WTC11 (cell line): ENCODE measurements at places on chromosomes 7 and 10. TPM values are rescaled to one million over a fixed set of nuclear protein-coding genes. Genes with fewer than 3 reads are reported as not detected.

DNA sequence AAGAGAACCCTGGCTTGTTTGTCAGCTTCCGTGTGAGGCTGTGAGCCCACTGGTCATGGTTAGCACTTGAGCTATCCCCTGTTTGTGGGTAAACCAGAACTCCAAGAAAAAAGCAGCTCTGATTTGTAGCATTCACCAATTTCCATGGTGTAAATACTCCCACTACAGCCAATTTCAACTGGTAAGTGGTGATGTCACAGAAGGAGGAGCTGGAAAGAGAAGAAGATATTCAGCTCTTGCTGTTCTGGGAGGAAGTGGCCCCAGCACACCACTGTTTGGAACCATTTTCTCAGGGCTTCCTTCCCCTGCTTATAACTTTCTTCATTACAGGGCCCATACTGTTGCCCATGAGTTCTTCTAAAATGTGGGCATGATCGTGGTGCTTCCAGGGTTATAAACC is 500.1 kb upstream of the ZMIZ1 start:
- no peaks in the 10 kb centered on the region for H3K27me3 ChIP-seq
- no peak overlapping the region for H3K4me3 ChIP-seq
- DNase-seq: no peak
- no peaks in the 10 kb centered on the region for H3K36me3 ChIP-seq

The ADAMTS14 gene
- 2.1 to 2.4 TPM (median 2.1 TPM) in 3 replicates for total RNA-seq

The MEST gene
- 130 to 188 TPM (median 143 TPM) in 3 replicates for total RNA-seq

DNA sequence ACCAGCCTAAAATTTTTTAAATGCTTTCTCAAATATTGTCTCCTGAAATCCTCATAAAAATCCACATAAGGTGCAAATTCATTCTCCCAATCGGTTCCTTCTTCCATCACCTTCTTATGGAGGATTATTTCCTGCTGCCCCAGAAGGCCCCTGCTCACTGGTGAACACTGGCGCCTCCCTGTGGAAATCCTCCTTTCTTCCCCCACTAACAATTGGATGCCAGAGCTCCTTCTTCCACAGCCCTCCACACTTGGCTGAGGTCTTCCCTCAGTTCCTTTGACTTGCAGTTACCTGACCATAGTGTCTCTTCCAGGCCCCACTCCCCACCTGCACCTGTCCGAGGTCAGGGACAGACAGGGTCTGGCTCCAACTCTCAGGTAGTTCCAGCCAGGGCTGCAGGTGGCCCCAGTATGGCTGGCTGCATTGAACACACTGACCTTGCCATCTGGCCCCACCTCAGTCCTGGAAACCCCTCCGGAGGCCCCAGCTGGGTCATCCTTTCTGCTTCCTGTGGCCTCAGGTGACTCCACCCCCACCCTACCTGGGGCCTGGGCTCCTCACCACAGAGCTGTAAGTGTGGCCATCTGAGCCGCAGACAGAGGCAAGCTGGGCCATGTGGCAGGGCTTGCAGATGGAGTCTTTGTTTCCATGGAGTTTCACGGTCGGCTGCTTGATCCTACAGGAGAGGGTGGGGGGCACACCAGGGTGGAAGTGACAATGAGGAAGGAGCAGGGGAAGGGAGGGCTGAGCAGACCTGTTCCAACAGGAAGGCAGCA is 18.4 kb downstream of the SPOCK2 start:
- H3K27ac ChIP-seq: no peak overlapping the region
- peaks cover 5% of the 10 kb centered on the region for H3K4me1 ChIP-seq
- H3K36me3 ChIP-seq: no peaks in the 10 kb centered on the region
- no peaks in the 10 kb centered on the region for H3K27me3 ChIP-seq
- peak; percentile 60 for DNase-seq

DNA sequence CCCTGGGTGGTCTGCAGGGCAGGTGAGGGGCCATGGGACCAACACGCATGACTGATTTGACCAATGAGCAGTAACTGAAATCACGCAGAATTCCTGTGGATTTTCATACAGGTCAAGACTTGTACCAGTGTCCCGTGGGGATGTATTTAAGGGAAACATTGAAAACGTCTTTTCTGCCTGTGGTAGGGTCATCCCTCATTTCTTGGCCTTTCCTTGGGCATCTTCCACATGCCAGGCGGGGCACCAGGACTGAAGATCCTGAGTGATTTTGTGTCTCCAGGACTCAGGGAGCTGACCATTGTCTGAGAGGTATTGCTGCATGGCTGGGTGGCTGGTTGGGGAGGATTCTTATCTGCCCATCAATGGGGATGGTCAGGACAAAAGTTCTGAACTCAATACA is 289.0 kb downstream of the GLRX3 start:
- no peak overlapping the region for H3K27ac ChIP-seq
- no peak for DNase-seq
- peaks cover 87% of the 10 kb centered on the region for H3K36me3 ChIP-seq
- peaks cover 15% of the 10 kb centered on the region for H3K27me3 ChIP-seq
- no peaks in the 10 kb centered on the region for H3K4me1 ChIP-seq

The ZNF746 gene
- 16.0 to 17.1 TPM (median 16.8 TPM) in 3 replicates for total RNA-seq

The MMD2 gene
- 0.09 TPM in 1 of 3 replicates, not detected in the others for total RNA-seq

DNA sequence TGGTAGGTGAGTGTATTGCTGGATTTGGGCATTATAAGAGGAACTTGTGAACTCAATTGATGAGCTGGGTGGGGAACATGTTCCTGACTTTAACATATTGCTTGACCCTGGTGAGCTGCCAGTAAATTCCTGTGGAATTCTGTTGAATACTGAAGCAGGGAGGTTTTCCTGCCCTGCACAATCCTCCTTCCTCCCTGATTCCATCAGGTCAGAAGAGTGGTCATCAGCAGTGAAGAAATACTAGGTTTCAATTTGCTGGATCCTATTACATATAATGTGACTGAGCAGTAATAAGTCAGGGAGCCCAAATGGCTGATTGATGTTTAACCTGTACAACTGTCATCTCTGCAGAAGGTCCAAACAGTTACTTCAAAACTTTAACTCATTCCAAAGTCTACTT is 581.2 kb downstream of the SUGCT start:
- peaks cover 4% of the 10 kb centered on the region; the same call in 1 of the 2 replicates for H3K27me3 ChIP-seq
- DNase-seq: no peak
- H3K27ac ChIP-seq: 0 out of 2 replicates have a peak overlapping the region, but pooled peaks have one; percentile 3
- H3K4me1 ChIP-seq: peaks cover 41% of the 10 kb centered on the region
- peaks cover 4% of the 10 kb centered on the region; the same call in 1 of the 2 replicates for H3K36me3 ChIP-seq
- no peak overlapping the region for H3K4me3 ChIP-seq

GRCh38 chr10:11603741-11604140 is 7.7 kb downstream of the USP6NL start:
- H3K4me1 ChIP-seq: peaks cover 60% of the 10 kb centered on the region
- DNase-seq: no peak
- peak overlapping the region; percentile 89 for H3K27ac ChIP-seq
- no peaks in the 10 kb centered on the region for H3K27me3 ChIP-seq

DNA sequence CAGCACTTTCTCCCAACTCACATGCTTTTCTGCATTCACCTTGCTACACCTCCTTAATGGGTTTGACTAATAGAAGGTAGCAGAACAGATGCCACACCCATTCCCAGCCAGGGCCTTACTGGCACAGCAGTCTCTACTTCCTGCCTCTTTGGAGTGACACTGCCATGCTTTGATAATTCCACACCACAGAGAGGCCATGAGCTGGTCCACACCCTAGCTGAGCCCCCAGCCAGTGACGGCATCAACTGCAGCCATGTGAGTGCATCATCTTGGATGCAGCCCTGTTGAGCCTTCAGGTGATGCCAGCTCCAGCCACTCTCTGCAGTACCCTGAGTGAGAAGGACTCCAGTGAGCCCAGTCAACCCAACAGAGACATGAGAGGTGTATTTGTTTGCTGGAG is 27.5 kb upstream of the EZH2 start:
- no peak overlapping the region for H3K4me3 ChIP-seq
- H3K36me3 ChIP-seq: no peaks in the 10 kb centered on the region
- DNase-seq: no peak
- no peak overlapping the region for H3K27ac ChIP-seq

GRCh38 chr10:16545116-16545736 is 23.5 kb upstream of the C1QL3 start:
- no peaks in the 10 kb centered on the region for H3K36me3 ChIP-seq
- DNase-seq: no peak
- H3K4me1 ChIP-seq: no peaks in the 10 kb centered on the region

GRCh38 chr7:82286798-82287140 is 156.8 kb downstream of the CACNA2D1 start:
- DNase-seq: no peak
- peaks cover 60% of the 10 kb centered on the region for H3K4me1 ChIP-seq
- H3K36me3 ChIP-seq: peaks cover under 1% of the 10 kb centered on the region; the same call in 1 of the 2 replicates
- H3K27ac ChIP-seq: peak overlapping the region; percentile 48; the same call in 1 of the 2 replicates
- H3K4me3 ChIP-seq: no peak overlapping the region

The ERVW-1 gene
- 0.07 to 0.14 TPM in 2 of 3 replicates, not detected in the other for total RNA-seq

The ZNF804B gene
- total RNA-seq: 0.04 TPM in 1 of 3 replicates, not detected in the others

DNA sequence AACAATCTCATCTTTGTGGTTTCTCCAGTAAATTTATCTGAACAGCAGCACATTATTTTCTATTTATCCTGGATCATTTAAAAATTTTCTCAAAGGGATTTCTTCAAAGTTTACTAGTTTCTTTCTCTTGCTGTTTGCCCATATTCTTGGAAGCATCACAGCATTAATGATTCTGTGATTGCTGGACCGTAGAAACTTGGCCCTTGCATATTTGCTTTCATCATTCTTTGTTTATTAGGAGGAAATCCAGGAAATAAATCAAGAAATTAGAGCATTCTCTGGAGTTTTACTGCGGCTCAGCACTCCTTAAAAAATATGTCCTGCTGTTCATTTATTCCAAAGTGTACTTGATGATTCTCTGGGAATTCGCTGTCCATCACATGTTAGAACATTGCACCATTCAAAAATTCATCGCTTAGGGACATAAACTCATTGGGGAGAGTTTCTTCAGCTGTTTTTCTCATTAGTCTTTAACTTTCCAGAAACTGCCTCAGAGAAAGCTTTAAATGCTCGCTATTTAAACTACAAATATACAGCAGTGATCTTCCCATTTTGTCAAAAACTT is 264.0 kb upstream of the CDC14C start:
- H3K36me3 ChIP-seq: no peaks in the 10 kb centered on the region
- H3K27ac ChIP-seq: no peak overlapping the region
- H3K4me3 ChIP-seq: no peak overlapping the region
- no peaks in the 10 kb centered on the region for H3K4me1 ChIP-seq
- no peaks in the 10 kb centered on the region for H3K27me3 ChIP-seq

- peaks cover 16% of the 10 kb centered on the region for H3K4me1 ChIP-seq
- no peak overlapping the region for H3K27ac ChIP-seq
- no peak for DNase-seq
- H3K36me3 ChIP-seq: no peaks in the 10 kb centered on the region
Observed at GRCh38 chr10:5354068-5354467, 10.7 kb upstream of the UCN3 start.

GRCh38 chr7:92723205-92723604 is 113.2 kb downstream of the CDK6 start:
- H3K4me3 ChIP-seq: no peak overlapping the region
- no peak overlapping the region for H3K27ac ChIP-seq
- no peak for DNase-seq
- H3K27me3 ChIP-seq: no peaks in the 10 kb centered on the region; the same call in 1 of the 2 replicates
- H3K36me3 ChIP-seq: peaks cover 4% of the 10 kb centered on the region; the same call in 1 of the 2 replicates

- no peak overlapping the region for H3K27ac ChIP-seq
- H3K27me3 ChIP-seq: no peaks in the 10 kb centered on the region
- peaks cover 9% of the 10 kb centered on the region for H3K4me1 ChIP-seq
- peaks cover 10% of the 10 kb centered on the region; the same call in 1 of the 2 replicates for H3K36me3 ChIP-seq
Observed at GRCh38 chr7:79620291-79620690, 166.8 kb upstream of the MAGI2 start.

The AKR1C4 gene
- total RNA-seq: not detected in 3 replicates

The TRIM50 gene
- 0.15 to 0.16 TPM in 2 of 3 replicates, not detected in the other for total RNA-seq

GRCh38 chr10:30553626-30554439 is 75.7 kb downstream of the LYZL2 start:
- peaks cover 44% of the 10 kb centered on the region for H3K4me1 ChIP-seq
- DNase-seq: peak; percentile 65
- H3K27me3 ChIP-seq: no peaks in the 10 kb centered on the region
- peak overlapping the region; percentile 98 for H3K27ac ChIP-seq
- no peaks in the 10 kb centered on the region for H3K36me3 ChIP-seq

DNA sequence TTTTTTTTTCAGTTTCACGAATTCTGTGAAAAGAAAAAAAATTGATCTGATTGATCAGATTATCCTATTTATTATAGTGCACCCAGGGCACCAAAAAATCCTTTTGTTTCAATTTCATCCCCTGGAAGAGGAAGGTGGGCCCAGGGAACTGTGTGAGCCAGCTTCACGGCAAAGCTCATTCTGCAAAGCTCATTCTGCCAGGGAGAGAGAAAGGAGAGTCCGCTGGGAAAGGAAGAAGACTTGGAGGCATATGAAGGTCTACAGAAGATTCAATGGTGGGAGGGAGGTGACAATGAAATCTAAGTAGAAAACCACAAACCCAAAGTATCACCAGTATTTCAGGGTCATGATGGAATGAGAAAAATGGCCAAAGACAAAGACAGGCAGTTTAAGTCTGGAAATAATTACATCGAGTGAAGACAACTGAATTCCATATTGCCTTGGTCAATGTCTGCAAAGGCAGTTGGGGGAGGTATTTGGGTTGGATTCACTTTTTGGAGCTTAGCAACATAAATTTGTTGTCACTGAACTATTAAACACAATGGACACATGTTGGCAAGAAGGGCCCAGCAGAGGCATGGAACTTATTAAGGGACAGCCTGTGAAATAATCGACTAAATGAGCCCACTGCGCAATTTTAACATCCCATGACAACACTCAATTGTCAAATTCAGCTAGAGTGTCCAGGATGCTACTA is 587.8 kb upstream of the MKI67 start:
- H3K4me1 ChIP-seq: peaks cover 17% of the 10 kb centered on the region
- no peaks in the 10 kb centered on the region for H3K27me3 ChIP-seq
- no peak overlapping the region for H3K27ac ChIP-seq
- no peak overlapping the region for H3K4me3 ChIP-seq
- H3K36me3 ChIP-seq: no peaks in the 10 kb centered on the region

The GRID1 gene
- total RNA-seq: 0.21 to 0.50 TPM (median 0.37 TPM) in 3 replicates

- no peak overlapping the region for H3K4me3 ChIP-seq
- H3K27ac ChIP-seq: peak overlapping the region; percentile 72; the same call in 1 of the 2 replicates
- no peak for DNase-seq
- H3K36me3 ChIP-seq: peaks cover 23% of the 10 kb centered on the region
- H3K4me1 ChIP-seq: peaks cover 31% of the 10 kb centered on the region
Observed at GRCh38 chr10:3085785-3086567, 18.6 kb downstream of the PFKP start.

GRCh38 chr10:118720685-118721538 is 33.9 kb downstream of the CACUL1 start:
- H3K27me3 ChIP-seq: no peaks in the 10 kb centered on the region
- peaks cover 9% of the 10 kb centered on the region for H3K36me3 ChIP-seq
- H3K4me3 ChIP-seq: no peak overlapping the region
- no peaks in the 10 kb centered on the region for H3K4me1 ChIP-seq
- DNase-seq: peak; percentile 47

The NYAP1 gene
- 6.2 to 7.6 TPM (median 6.7 TPM) in 3 replicates for total RNA-seq

DNA sequence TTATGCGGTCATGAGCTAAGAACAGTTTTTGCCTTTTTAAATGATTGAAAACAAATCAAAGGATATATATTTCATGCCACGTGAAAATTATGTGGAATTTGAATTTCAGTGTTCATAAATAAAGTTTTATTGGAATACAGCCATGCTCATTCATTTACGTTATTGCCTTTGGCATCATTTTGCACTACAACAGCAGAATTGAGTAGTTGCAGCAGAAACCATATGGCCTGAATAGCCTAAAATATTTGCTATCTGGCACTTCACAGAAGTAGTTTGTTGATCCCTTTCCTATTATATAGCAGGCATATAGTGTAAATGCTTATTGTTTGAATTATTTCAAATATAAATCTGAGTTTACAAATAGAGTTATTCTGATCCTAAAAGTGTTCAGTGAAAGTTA is 59.7 kb downstream of the AUTS2 start:
- peaks cover 79% of the 10 kb centered on the region for H3K4me1 ChIP-seq
- H3K36me3 ChIP-seq: no peaks in the 10 kb centered on the region
- peaks cover 52% of the 10 kb centered on the region for H3K27me3 ChIP-seq
- DNase-seq: no peak
- H3K27ac ChIP-seq: no peak overlapping the region
